ENCODE measurements at places on chromosomes 5 and 9. TPM values are rescaled to one million over a fixed set of nuclear protein-coding genes. Genes with fewer than 3 reads are reported as not detected.

DNA sequence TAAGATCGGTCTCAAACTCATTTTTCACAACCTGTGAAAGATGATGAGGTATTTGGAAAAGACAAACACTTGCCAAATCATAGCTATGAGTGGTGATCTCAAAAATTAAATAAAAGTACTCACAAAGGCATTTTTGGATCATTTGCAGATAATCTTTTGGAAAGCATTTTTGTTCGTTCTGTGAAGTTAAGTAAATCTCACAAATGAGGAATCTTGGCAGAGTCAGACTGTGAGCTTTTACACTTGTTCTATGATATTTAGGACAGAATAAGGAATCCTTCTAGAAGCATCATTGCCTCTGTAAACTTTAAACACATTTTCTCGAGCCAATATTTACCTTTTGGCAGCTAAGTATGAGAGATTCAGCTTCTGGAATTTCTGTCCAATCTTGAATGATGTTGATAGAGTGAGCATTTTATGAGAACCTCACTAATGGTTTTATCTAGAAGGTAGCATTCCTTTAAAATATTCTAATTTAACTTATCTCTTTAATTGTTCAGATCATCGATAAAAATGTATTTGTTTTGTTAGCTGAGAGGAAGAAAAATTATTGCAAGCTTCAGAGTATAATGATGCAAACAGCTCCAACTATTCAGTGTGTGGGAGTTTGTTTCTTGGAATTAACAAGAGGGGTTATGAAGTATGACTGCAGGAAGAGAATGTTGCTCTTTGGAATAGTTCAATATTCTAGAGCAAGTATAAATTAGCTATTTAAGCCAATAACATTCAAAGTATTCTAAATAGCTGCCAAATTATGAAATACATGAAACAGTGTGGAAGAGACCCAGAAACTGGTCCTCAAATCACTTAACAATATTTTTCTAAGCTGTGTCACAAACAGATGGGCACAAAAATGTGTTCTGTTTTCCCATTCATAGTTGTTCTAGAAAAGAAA lies 48.6 kb upstream of the SLCO6A1 start:
- DNase-seq = no peak
- no peaks in the 10 kb centered on the region for H3K27me3 ChIP-seq
- H3K4me1 ChIP-seq = no peaks in the 10 kb centered on the region
- H3K36me3 ChIP-seq = no peaks in the 10 kb centered on the region

GRCh38 chr9:128169925-128170324 lies 9.9 kb downstream of the BBLN start:
- no peak overlapping the region for H3K4me3 ChIP-seq
- H3K27ac ChIP-seq = no peak overlapping the region
- no peak for DNase-seq
- no peaks in the 10 kb centered on the region for H3K27me3 ChIP-seq

GRCh38 chr9:136531904-136532798 lies 13.7 kb downstream of the NOTCH1 start:
- no peak overlapping the region for H3K4me3 ChIP-seq
- H3K27me3 ChIP-seq = no peaks in the 10 kb centered on the region
- peaks cover 77% of the 10 kb centered on the region for H3K4me1 ChIP-seq
- DNase-seq = no peak

GRCh38 chr9:15306068-15306756 lies 804 bp downstream of the TTC39B start:
- H3K27me3 ChIP-seq = no peaks in the 10 kb centered on the region
- peak overlapping the region; percentile 75 for H3K27ac ChIP-seq
- peaks cover 6% of the 10 kb centered on the region for H3K4me1 ChIP-seq
- no peaks in the 10 kb centered on the region for H3K36me3 ChIP-seq
- peak overlapping the region; percentile 91 for H3K4me3 ChIP-seq
- DNase-seq = peak; percentile 46

Gene FGF1
- total RNA-seq = 38.1 TPM

DNA sequence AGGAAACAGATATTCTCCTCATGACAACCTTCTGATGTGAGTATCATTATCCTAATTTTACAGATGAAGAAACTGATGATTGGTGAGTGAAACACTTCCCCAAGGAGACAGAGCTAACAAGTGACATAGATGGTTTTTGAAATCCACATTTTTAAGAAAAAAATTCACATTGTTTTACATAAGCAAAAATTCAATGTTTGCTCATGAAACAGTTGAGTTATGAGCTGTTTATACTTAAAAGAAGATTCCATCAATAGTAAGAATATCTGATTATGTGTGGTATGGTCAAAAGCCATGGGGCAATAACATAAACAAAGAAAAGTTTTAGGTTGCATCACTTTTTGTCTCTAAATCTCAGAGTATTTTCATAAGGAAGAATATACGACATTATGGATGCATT lies 167.9 kb upstream of the PAPPA start:
- no peak overlapping the region for H3K4me3 ChIP-seq
- H3K4me1 ChIP-seq = no peaks in the 10 kb centered on the region
- no peak overlapping the region for H3K27ac ChIP-seq
- no peaks in the 10 kb centered on the region for H3K36me3 ChIP-seq
- no peak for DNase-seq

DNA sequence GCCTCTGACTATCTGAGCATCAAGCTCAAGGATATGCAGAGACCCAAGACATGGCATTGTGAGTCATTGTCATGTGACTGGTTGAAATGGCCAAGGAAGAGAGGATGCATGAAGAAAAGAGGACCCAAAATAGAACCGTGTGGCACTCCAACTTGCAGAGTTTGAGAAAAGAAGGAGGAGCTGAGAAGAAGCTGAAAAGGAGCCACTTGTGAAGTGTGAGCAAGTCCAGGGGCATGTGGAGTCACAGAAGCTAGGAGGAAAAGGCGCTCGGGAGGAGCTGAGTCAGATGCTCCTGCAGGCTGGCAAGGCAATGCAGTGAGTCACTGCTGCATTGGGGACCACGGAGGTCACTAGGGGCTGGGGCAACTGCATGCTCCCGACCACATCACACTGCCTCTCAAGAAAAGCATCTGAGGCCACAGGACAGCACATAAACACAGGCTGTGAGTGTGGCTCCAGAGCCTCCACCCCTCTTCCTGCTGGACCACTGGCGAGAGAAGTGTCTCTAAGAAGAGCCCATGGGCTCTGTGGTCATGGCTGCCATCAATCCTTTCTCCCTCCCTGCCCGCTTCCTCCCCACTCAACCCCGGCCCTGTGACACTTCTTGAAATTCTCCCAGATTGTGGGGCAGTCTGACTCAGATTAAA lies 197.6 kb downstream of the DRD1 start:
- no peak overlapping the region for H3K27ac ChIP-seq
- no peaks in the 10 kb centered on the region for H3K36me3 ChIP-seq
- H3K27me3 ChIP-seq = no peaks in the 10 kb centered on the region
- no peak overlapping the region for H3K4me3 ChIP-seq
- no peaks in the 10 kb centered on the region for H3K4me1 ChIP-seq

- H3K4me3 ChIP-seq = no peak overlapping the region
- no peak overlapping the region for H3K27ac ChIP-seq
- peaks cover 5% of the 10 kb centered on the region for H3K4me1 ChIP-seq
- no peaks in the 10 kb centered on the region for H3K36me3 ChIP-seq
- no peak for DNase-seq
Observed at GRCh38 chr5:56601641-56602071, 213.7 kb upstream of the MAP3K1 start.

Gene FOXD4L4
- 0.44 TPM for total RNA-seq

DNA sequence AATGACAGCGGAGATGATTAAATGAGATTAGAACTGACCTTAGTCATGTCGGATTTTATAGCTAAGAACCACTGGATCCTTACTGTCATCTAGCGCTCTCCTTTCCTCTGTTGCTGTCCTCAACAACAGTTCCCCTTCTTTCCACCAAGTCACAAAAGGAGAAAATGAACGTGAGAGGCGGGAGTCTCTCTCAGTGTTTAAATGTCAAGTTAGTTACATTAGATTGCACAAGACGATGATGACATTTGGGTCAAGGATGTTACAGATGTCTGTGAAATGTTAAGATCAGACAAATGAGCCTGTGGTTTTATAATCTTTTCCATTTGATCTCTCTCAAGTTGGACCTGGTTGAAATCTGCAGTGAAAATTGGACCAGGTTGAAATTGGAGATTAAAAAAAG lies 53.5 kb downstream of the FBXO38 start:
- no peak overlapping the region for H3K4me3 ChIP-seq
- H3K27ac ChIP-seq = no peak overlapping the region
- no peaks in the 10 kb centered on the region for H3K4me1 ChIP-seq
- DNase-seq = no peak

Gene C5orf34
- total RNA-seq = 2.0 TPM

- H3K27ac ChIP-seq = no peak overlapping the region
- no peaks in the 10 kb centered on the region for H3K36me3 ChIP-seq
- DNase-seq = no peak
- peaks cover 23% of the 10 kb centered on the region for H3K4me1 ChIP-seq
- H3K4me3 ChIP-seq = no peak overlapping the region
Observed at GRCh38 chr9:22040760-22041159, 31.7 kb upstream of the CDKN2B start.

DNA sequence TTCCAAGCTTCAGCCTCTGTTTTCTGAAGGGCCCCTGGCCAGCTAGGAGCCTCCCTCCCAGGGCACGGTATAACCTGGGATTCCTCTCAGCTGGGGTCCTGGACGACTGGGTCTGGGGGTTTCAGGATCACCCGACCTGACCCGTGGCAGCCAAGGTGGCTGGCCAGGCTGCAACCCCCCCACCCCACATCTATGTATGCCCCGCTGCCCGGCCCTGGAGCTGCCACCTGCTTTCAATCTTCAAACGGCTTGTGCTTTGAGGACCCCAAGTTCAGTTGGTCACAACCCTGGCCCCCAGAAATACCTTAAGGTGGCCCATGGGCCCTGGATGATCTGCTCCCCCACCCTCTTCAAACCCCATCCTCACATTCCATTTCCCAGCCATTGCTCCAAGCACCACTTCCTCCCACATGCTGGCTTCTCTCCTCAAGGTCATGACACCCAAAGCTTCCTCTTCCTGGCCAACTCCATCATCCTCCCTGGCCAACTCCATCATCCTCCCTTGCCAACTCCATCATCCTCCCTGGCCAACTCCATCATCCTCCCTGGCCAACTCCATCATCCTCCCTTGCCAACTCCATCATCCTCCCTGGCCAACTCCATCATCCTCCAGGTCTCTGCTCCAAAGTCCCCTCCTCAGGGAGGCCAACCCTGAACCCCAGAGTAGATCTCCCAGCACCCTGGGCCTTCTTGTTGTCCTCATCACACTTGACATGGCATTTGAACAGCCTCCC lies 17.2 kb upstream of the TTLL11 start:
- no peak overlapping the region for H3K27ac ChIP-seq

Gene PDCD1LG2
- total RNA-seq = 1.8 TPM

Gene TLE4
- 28.0 TPM for total RNA-seq

Gene ASTN2
- total RNA-seq = 12.4 TPM

DNA sequence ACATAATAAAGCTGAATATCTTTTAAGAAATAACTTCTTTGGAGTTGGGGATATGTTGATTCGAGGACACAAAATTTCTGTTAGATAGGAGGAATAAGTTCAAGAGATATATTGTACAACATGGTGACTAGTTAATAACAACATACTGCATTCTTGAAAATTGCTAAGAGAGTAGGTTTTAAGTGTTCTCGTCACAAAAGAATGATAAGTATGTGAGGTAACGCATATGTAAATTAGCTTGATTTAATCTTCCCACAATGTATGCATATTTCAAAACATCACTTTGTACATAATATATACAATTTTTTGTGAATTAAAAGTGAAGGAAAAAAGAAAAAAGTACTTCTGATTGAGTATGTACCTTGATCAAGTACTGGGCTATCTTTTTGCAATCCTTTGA lies 428.0 kb upstream of the TRPC7 start:
- no peak overlapping the region for H3K4me3 ChIP-seq
- H3K36me3 ChIP-seq = no peaks in the 10 kb centered on the region
- H3K4me1 ChIP-seq = no peaks in the 10 kb centered on the region
- no peak overlapping the region for H3K27ac ChIP-seq
- DNase-seq = no peak

DNA sequence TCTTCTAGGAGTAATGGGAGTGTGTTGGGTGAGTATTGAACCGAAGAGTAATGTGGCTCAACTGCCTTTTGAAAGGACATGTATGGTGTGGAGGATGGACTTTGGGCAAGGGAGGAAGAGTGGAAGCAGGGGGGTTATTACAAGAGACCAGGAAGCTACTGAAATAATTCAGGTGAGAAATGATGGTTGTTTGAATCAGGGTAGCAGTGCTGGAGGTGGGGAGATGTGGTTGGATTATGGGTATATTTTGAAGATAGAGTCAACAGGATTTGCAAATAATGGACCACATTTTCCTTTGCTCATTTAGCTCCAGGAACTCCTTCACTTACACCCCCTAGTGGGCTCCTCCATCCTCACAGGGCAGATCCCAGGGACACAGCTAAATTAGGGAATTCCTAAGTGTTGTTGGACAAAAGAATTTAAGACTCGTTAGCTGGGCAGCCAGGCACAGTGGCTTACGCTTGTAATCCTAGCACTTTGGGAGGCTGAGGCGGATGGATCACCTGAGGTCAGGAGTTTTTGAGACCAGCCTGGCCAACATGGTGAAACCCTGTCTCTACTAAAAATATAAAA lies 1.2 kb upstream of the SLC4A9 start:
- no peak overlapping the region for H3K4me3 ChIP-seq
- H3K27me3 ChIP-seq = no peaks in the 10 kb centered on the region
- H3K27ac ChIP-seq = no peak overlapping the region
- no peaks in the 10 kb centered on the region for H3K36me3 ChIP-seq

GRCh38 chr5:135609981-135610380 lies 31.2 kb upstream of the CXCL14 start:
- no peak overlapping the region for H3K27ac ChIP-seq
- H3K4me1 ChIP-seq = no peaks in the 10 kb centered on the region
- DNase-seq = no peak
- H3K27me3 ChIP-seq = no peaks in the 10 kb centered on the region
- no peak overlapping the region for H3K4me3 ChIP-seq
- no peaks in the 10 kb centered on the region for H3K36me3 ChIP-seq

DNA sequence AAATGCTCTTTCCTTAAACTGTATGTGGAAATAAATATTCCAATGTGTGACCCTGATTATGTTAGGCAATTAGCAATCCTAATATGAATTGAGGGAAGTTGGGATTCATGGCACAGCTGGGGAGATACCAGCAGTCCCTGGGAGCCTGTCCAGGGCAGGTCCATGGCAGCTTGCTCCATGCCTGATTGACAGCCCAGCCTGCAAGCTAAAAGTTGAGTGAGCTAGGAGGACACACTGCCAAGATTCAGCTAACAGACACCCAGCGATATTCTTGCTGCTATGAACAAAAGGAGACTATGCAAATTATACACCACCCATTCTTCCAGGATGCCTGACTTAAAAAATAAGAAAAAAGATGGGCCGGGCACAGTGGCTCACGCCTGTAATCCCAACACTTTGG lies 6.2 kb downstream of the TGFBI start:
- H3K27ac ChIP-seq = no peak overlapping the region
- H3K27me3 ChIP-seq = no peaks in the 10 kb centered on the region
- no peaks in the 10 kb centered on the region for H3K4me1 ChIP-seq
- peaks cover 6% of the 10 kb centered on the region for H3K36me3 ChIP-seq
- no peak for DNase-seq

DNA sequence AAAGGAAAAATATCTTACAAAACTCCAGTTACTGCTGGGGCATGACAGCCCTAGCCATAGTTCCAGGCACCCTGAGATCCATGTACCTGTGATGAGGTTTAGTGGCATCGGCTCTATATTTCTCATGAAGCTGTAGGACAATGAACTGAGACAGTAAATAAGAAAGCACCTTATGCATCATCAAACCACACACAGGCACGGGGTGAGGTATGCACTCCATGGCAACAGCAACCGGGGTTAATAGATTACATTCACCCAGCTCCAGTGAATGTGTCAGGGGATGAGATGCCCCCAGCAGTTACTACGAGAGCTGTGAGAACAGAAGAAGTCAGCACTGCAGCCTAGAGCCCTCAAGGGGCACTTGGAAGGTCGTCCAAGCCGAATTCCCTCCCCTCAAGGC lies 162.0 kb upstream of the S1PR3 start:
- H3K4me1 ChIP-seq = no peaks in the 10 kb centered on the region
- no peak for DNase-seq
- no peak overlapping the region for H3K27ac ChIP-seq
- H3K36me3 ChIP-seq = no peaks in the 10 kb centered on the region
